ENCODE measurements at places on chromosomes 4 and X.

DNA sequence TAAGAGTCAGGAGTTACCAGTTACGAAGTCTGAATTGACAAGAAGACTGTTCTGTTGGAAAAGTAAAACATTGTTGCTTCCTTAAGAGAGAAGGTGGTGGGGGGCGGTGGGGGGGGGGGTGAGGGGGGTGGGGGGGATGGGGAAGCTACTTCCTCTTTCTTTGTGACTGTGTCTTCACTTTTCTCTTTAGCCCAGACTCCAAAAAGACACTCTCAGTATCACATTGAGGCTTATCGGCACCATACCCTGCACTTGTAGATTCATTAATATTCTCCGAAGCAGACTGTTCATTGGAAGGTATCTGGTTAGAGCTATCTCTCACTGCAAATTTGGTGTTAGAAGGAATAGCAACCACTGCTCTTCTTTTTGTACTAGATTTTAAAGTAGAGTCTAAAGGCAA is 94.5 kb upstream of the IL13RA1 start:
- no peak for DNase-seq

DNA sequence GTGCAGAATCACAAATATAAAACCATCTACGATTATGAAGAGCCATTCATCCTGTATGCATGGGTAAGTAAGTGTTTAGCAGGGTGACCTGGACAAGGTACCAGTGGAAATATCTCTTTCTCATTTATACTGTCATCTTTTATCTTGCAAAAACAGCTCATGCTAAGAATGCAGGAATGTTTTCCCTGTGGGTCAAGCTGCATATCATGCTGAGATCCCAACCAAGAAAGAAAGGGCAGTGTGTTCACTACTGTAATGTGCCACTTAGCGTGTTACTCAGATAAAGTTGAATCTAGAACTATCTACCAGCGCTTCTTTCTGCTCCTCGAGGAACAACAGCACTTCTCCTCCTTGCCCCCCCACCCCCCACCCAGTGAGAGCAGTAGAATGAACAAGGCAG is 212.7 kb upstream of the TBL1X start:
- DNase-seq, result no peak

GRCh38 chrX:136192839-136193414 is 45.6 kb downstream of the FHL1 start:
- DNase-seq, result no peak

DNA sequence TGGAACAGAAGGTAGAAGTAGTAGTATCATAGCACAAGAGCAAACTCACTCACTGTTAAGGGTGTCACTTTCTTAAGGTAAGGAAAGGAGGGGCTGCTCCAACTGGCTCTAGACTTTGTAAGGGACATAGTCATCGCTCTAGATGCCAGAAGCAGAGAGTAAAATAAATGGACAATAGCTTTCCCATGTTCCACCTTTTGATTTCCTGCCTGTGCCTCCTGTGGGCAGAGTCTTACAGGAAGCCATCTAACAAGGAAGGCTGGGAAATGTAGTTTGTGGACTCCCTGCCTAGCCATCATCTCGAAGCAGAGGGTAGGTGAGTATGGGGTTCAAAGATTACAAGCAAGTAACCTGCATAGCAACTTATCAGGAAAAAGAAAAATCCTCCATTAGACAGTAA is 1.7 kb upstream of the METTL14 start:
- peak; percentile 25 for DNase-seq

DNA sequence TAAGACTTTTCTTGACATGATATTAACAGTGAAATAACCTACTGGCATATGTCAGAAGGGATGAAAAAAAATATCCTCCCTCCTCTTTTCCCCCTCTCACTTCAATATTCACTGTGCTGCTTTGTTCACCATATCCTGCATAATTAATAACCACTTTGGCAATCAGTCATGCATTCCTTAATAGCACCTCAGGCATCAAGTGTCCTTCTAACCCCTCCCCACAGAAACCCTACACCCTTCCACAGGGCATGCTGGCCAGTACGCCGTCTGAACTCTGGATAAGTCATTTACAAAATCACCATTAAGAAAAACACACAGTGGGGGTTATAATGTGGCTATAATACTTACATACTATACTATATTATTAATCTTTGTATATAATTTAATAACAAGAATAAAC is 165.9 kb downstream of the PDGFC start:
- DNase-seq, result no peak

- no peak for DNase-seq
Measured at GRCh38 chr4:6768539-6768905, 14.0 kb upstream of the KIAA0232 start.

DNA sequence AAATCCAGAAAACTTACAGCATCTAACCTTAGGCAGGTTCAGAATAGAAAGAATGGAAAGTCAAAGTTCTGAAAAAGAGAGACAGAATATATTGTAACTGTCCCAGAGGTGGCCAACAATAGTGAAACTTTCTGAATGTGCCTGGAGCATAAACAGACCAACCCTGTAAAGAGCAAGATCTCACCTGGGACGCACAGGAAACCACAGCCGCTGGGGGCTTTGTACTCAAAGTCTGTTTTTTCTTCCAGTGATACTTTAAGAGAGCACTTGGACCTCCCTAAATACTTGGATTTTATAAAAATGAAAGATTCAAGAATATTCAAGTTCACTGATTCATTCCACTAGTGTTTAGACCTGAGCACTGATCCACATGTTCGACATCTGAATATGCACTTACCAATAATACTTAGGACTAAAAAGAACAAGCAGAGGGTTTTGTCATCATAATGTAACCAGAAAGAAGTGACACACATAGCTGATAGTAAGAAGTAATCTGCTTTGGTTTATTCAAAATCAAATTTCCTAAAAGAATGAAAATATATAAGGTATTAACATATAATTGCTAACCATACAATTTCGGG is 35.3 kb downstream of the ARAP2 start:
- DNase-seq, result no peak

DNA sequence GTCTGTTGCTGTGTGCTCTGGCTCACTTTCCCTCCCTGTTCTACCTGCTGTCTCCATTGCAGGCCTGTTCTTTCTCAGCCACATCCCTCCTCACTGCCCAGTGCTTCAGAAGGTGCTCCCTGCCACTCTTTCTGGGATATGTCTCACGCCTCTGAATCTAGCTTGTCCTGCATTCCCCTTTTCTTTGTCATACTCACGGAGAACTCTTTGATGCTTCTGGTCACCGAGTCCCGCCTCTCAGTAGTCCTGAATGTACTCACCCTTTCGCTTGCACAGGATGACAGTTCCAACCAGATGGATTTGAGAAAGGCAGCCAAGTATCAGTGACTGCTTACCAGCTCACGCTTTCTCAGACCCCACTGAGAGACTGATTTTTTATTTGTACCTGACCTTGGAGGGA is 65.2 kb upstream of the TLR2 start:
- no peak for DNase-seq

DNA sequence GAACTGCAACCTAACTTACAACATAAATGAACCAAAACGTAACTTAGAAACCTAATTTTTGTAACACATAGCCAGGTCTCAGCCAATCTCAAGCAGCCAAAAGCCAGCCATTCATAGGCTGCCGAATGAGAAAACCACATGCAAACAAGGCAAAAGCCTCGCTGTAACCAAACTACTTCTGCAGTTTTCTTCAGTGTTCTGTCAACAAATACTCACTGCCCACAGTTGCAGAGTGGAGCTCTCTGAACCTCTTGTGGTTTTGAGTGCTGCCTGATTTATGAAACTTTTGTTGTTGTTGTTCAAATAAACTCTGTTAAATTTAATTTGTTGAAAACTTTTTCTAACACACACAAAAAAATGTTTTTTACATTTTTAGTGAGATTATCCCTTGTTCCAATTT is 251.2 kb downstream of the PAPSS1 start:
- no peak for DNase-seq

- no peak for DNase-seq
Measured at GRCh38 chrX:24146283-24146949, 3.1 kb upstream of the ZFX start.

DNA sequence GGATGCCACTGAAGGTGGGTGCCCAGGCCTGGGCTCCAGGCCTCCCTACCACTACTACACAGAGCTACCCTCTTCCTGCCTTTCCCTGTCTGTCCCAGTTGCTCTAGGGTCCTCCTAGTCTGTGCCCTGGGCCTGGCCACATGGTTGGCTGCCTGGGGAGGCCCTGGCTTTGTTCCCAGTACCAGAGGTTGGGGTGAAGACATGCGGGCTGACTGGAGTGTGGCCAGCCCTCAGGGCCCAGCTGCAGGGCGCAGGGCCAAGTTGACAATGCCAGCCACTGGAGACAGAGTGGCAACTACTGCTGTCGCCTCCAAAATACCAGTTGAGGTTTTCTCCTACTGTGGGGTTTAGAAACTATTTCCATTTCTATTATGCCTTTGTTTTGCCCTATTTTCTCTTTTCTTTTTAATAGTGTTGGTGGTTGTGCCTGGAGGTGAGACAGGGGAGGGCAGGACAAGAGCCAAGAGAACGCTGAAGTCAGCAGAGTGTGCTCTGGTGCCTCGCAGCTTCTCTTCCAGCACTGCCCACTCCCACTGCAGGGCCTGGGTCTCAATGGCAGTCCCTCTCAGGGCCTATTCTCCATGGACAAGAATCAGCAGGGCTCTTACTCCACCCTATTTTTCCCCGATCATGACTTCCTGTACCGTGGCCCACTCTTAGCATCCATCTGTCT is 32.2 kb upstream of the XPNPEP2 start:
- DNase-seq, result no peak

- no peak for DNase-seq
Measured at GRCh38 chrX:153478746-153479145, 8.4 kb upstream of the HAUS7 start.

- DNase-seq, result no peak
Measured at GRCh38 chrX:128698573-128699181, 646.5 kb upstream of the ACTRT1 start.

DNA sequence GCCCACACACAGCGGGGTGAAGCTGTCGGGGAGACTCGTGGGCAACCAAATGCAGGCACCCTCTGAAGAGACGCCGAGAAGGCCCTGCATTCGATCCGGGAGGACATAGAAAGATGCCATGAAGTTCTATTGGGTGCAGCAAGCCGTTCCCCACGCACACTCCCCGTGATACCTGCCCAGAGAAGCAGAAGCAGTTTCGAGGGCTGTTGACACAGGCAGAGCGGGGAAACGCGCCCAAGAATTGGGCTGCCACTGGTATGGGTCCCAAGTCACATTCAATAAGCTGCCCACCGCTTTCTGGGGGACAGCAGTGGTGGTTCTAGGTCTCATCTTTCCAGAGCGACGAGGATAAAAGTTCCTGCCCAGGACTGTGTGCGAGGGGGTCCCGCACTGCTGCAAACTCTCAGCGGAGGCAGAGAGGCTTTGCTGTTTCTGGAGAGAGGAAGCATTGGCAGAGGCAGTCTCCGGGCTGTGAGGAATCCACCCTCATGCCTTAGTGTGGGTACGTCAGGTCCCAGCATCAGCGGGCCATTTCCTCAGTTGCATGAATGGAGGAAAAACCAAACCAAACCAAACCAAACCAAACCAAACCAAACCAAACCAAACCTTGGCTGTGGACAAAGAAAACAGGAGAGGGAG is 10.1 kb downstream of the PITX2 start:
- DNase-seq, result no peak

DNA sequence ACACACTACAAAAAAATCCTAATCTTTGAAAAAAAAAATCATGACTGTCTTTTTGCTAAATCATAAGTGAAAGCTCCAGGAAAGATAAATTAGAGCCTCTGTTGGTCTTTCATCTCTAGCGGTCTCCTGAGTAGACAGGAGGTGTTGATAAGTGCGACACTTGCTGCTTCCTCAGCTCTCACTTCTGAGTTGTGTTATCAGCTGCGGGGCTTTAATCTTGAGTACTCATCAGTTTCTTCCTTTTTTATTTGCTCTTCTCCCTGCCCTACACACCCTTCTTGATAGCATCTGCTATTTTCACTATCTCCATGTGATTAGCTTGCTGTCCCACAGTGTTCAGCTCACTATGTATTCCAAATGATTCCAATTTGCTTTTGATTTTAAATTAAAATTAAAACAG is 1449.2 kb downstream of the C4orf33 start:
- DNase-seq, result no peak

GRCh38 chr4:174810834-174811233 is 18.2 kb downstream of the GLRA3 start:
- no peak for DNase-seq

- DNase-seq, result no peak
Measured at GRCh38 chr4:182553653-182554052, 310.5 kb downstream of the TENM3 start.

DNA sequence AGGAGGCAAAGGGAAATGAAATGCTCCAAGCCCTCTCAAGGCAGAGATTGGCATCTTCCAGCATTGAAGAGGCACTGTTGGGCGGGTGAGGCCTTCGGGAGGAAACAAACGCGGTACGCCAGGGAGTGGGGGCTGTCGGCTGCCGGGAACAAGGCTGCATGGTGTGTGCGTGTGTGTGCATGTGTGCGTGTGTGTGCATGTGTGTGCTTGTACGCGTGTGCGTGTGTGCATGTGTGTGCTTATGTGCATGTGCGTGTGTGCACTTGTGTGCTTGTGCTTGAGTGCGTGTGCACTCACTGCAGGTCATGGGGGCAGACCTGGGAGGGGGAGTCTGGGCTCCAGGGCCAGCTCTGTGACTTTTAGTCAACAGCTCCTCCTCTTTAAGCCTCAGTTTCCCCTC is 113.6 kb upstream of the ADRA2C start:
- DNase-seq, result no peak

DNA sequence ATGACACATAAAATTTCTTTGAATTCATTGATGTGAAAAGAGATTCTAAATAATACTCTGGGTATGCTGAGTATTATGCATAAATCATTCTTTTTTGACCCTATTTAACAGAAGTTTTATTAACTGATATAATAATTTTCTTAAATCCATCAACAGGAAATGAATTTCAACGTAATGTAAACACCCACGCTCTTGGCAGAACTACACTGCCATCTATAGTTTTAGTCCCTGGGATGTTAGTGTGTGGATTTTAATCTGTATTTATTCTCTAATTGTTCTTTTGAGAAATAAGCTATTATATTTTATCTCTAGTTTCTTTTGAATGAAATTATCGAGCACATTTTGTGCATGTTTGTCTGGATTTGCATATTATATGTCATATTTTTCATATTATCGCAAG is 666.8 kb upstream of the NDST4 start:
- DNase-seq, result no peak

GRCh38 chr4:73759357-73759756 is 19.0 kb downstream of the CXCL8 start:
- DNase-seq, result no peak

DNA sequence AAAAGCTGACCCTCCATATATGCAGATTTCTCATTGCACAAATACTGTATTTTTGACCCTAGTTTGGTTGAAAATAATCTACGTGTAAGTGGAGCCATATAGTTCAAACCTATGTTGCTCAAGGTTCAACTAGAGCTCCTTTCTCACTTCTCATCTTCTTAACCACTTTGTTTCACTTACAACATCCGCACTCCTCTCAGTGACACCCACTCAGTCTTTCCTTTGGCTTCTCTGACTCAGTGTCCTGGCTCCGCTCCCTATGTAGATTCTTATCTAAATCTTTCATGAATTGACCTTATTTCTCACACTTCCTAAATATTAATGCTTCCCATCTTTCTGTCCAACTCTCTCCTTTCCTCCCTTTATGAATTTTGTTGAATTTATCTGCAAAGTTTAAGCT is 32.9 kb upstream of the DKK2 start:
- no peak for DNase-seq
